Esophagus squamous epithelium (tissue), 5 donors: ENCODE measurements at places on chromosomes 11 and 22.

DNA sequence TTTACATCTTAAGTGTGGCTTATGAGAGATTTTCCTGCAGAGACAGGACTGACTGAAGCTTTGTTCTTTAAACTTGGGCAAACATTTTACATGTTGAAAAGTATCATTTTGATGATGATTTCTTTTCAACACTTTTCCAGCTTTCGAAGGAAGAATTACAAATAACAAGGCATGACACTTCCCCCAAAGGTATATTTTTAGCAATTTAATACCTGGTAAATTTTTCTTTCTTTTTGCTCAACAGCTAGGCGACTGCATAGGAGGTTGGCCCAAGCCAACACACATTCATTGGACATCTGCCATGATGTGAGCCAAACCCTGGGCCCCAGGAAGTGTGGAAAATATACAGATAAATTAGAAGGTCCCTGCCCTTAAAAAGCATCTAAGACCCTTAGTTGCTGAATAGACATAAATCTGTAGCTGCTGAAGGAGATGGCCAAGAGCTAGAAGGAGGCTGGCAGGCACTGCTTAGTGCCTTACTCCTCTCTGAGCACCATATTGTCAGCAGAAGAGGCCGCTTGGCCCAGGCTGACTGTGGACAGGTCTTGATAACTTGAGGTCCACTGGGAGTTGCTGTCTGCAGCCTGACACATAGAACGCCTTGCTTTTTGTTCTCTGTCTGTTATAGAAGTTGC lies 53.3 kb upstream of the CD44 start:
- no peak for DNase-seq

GRCh38 chr11:64208086-64208795 lies 1.7 kb downstream of the FERMT3 start:
- DNase-seq: no peak

DNA sequence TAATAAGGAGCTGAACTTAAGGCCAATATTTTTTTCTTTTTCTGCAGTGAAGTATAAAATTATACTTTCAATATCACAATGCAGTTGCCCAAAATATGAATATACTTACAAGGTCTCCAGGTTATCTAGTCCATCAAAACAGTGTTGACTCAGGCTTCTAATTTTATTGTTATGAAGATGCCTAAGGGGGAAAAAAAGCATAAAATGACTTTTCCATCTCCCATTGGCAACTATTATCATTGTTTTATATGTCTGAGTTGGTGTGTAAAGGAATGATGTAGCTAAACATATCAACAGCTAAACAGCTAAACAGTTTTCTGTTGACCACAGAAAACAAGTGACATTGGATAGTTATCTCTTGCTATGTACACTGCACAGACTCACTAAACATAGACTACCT lies 21.2 kb upstream of the CCDC34 start:
- DNase-seq: no peak

- no peak for DNase-seq
Measured at GRCh38 chr11:73395297-73396208, 19.4 kb downstream of the RELT start.

- DNase-seq: no peak
Measured at GRCh38 chr22:36375071-36375980, 12.4 kb downstream of the MYH9 start.

DNA sequence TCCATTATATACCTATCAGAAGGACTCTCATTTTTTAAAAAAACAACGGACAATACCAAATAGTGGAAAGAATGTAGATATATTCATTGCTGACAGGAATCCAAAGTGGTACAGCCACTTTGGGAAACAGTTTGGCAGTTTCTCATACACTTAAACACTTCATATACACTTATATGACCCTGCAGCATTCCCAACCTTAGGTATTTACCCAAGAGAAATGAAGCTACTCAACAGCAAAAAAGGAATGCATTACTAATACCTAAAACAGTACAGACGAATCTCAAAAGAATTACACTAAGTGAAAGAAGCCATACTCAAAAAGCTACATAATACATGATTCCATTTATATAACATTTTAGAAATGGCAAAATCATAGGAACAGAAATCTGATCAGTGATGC lies 51.5 kb downstream of the RBFOX2 start:
- no peak for DNase-seq

- DNase-seq: no peak
Measured at GRCh38 chr11:82932564-82932963, 31.0 kb downstream of the DDIAS start.

GRCh38 chr11:71544525-71545214 lies 3.5 kb upstream of the KRTAP5-9 start:
- DNase-seq: no peak
